ENCODE measurements at places on chromosomes 5 and 9.

GRCh38 chr5:55820488-55820887, 30.7 kb upstream of the IL31RA start:
- no peak for DNase-seq

DNA sequence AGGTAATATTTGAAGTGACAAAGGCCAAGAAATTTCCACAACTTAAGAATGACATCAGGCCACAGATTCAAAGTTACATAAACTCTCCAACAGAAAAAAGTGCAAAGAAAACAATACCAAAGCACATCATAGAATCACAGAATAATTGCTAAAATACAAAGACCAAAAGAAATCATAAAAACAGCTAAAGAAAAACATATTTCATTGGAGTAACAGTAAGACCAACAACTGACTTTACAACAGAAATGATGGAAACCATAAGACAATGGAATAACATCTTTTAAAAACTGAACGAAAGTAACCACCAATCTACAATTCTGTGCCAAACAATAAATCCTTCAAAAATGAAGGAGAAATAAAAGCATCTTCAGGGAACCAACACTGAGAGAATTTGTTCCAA, 38.3 kb downstream of the ZDHHC21 start:
- no peak for DNase-seq

DNA sequence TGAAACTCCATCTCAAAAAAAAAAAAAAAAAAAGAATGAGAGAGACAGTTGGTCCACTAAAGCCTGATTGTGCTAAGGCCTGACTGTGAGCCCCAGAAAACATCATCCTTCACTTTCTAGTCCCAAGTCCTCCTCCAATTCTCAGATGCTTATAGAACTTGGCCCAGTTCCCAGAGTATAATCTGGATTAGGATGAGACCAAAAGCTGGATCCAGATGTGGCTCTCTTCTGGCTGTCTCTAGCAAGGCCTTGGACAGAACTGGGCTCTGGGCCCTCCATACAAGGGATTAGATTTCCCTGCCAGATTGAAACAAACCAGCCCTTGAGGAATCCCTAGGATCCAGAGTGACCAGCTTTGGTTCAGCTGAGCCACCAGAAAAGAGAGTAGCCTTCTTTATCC, 98.4 kb upstream of the ZNF366 start:
- no peak for DNase-seq

DNA sequence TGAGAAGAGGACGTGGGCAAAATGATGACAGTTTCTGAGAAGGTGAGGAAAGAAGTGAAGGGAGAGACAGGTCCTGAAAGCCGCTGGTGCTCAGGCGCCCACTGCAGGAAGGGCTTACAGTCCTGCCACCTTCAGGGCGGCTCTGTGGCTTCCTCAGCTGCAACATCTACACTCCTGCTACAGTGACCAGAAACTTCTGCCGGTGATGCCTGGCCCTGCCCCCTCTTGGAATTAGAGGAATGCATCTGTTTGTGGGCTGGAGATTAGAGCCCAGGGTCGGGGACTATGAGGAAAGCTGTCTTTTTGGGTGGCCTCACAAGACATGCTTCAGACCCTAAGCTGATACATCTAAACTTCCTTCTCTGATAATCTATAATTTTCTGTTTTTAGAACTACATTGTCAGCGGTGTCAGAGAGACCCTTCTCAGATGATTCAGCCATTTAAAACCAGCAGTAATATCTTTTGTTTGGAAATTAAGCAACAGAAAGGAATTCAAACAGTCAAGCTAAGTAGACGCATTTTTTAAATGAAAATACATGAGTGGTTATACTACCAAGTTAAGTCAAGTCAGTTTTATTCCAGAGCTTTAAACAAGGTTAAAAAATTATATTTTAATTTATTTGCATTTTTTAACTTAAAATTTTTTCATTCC, 30.4 kb downstream of the PRDM6 start:
- DNase-seq: no peak

- no peak for DNase-seq
Observed at GRCh38 chr9:92290785-92291429, 2.6 kb downstream of the IARS1 start.

GRCh38 chr5:150155258-150156026, at the start of gene PDGFRB:
Gene PDGFRB, minus strand, starts transcription at chr5:150155845. Its CDS starts 18,798 bp downstream, at chr5:150137047.
- DNase-seq: peak; percentile 14

DNA sequence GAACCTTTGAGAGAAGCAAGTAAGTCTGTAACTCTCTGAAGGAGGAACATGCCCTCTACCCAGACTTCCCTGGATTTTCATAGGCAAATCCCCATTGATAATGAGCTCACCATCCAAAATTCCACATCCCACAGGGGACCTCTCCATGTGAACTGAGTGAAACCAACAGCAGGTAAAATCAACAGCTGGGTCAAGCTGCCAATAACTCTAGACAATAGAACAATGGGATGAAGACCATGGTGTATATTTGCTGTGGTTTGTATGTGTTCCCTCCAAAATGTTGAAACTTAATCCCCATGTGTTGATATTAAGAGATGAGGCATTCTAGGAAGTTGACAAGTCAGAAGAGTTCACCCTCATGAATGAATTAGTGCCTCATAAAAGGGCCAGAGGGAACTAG, 110.2 kb upstream of the MYO10 start:
- no peak for DNase-seq

- no peak for DNase-seq
Observed at GRCh38 chr5:87069974-87070608, 197.6 kb upstream of the RASA1 start.

- no peak for DNase-seq
Observed at GRCh38 chr5:175614223-175614815, 43.6 kb upstream of the HRH2 start.

DNA sequence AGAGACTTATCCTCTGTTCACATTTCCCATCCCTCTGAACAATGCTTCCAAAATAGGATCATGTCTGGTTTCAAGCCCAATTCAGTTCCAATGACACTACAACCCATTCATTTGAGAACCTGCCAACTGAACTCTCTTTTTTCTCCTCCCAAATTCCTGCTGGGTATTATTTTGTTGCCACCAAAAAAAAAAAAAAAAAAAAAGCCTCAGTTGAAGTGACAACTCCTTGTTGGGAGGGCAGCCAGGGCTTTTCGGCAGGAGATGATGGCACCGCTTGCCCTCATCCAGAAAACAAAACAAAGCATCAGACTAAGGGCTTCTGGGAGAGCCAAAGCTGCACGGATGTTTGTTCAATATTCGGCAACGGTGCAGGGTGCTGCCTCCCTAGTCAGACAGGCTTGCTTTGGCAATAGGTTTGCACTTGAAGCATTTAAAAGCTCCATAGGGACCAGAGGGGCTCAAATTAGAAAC, 30.6 kb upstream of the TRIM32 start:
- DNase-seq: no peak

GRCh38 chr5:15943487-15943886, 236.1 kb downstream of the MARCHF11 start:
- DNase-seq: no peak

DNA sequence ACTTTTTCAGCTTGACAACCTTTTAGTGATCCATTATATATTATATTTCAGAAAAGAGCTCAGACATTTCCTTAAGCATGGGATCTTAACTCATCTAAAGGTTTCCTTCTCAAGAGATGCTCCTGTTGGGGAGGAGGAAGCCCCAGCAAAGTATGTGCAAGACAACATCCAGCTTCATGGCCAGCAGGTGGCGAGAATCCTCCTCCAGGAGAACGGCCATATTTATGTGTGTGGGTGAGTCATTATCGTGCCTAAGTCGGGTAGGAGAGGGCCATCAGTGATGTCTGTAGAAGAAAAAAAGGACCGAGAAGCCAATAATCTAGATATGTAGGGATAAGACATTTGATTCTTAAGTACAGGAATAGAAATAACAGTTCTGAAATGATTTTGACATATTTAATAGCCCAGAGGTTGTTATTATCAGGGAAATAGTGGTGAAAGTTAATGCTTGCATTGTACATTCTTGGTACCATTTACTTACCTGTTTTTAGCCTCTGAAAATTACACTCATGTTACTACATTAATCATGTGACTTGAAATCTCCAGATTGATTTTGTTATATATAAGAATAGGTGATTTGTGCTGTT, 28.2 kb downstream of the MTRR start:
- no peak for DNase-seq

- no peak for DNase-seq
Observed at GRCh38 chr5:151619812-151620460, 28.8 kb upstream of the FAT2 start.
